ENCODE measurements at places on chromosomes 12 and 14.

- no peak for DNase-seq
Observed at GRCh38 chr14:30748343-30748742, 126.0 kb upstream of the COCH start.

DNA sequence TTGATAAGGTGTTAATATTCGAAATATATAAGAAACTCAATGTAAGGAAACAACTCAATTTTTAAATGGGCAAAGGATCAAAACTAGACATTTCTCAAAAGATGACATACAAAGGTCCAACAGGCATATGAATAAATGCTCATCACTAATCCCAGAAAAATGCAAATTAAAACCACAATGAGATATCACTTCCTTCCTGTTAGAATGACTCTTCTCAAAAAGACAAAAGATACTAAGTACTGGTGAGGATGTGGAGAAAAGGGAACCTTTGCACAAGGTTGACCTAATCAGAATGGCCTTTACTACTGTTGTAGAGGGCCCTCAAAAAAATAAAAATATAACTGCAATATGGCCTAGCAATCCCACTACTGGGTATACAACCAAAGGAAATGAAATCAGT lies 383.4 kb downstream of the KCNH5 start:
- DNase-seq: no peak

DNA sequence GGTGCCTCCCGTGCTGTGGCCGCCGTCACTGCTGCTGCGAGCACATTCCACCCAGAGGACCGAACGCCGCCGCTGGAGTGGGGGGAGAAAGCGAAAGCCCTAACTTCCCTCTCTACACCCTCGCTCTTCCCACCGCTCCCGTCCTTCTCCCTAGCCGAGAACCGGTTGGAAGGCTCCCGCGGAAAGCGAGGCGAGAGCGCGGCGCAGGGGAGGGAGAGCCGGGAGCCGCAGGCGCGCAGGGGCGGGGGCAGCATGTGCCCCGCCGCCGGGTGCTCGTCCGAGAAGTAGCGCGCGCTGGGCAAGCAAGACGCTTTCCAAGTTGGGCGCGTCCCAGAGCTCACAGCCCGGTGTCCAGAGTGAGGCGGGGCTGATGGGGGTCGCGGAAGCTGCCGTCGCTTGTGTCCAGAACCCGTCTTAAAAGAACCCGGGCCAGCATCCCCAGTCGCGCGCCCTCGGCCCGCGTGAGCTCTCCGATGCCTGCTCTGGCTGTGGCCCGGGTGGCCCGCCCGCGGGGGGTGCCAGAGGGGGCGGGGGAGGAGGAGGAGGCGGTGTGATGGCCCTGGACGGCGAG lies at the start of gene TRHDE:
Gene TRHDE (plus strand): TSS at position 280 of the 571 bp plus-strand sequence. CDS start 274 bp downstream, at position 554.
- DNase-seq: no peak

DNA sequence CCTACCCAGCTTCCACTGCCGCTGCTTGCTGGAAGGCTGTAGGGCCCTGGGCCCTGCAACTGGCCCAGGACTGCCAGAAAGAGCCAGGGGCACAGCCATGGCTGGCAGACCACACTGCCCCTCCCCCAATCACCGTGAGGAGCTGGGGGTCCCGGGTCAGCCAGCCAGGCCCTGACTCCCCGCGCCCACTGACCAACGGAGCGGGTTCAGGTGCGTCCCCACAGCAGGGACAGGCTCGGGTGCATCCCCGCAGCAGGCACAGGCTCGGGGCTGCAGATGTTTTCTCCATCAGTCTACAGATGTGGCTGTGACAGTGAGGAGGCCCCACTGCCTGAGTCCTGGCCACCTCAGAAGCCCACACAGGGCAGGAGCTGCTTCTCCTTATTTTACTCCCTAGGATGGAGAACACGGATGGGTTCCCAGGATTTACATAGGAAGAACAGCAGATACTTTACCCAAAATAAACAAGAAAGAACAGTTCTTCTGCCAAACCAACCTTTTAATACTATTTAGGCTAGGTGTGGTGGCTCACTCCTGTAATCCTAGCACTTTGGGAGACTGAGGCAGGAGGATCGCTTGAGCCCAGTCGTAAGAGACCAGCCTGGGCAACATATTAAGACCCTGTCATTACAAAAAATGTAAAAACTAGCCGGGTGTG lies 61.1 kb downstream of the TESC start:
- no peak for DNase-seq

DNA sequence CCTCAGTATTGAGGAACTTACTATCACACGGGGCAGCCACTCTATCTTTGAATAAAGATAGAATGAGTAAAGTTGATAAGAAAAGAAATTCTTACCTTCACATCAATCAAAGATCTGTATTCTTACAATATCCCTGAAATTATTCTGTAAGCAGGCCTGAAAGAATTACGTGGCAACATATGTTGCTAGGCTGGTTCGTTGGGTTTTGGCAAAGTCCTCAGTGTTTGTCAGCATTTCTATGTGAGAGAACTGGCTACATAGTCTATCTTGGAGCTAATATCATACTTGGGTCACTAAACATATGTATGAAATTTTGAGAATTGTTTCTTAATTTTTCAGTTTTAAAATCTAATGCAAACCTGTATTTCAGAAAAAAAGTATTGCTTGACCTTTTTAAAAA lies 412.2 kb upstream of the GARIN6 start:
- DNase-seq: no peak

DNA sequence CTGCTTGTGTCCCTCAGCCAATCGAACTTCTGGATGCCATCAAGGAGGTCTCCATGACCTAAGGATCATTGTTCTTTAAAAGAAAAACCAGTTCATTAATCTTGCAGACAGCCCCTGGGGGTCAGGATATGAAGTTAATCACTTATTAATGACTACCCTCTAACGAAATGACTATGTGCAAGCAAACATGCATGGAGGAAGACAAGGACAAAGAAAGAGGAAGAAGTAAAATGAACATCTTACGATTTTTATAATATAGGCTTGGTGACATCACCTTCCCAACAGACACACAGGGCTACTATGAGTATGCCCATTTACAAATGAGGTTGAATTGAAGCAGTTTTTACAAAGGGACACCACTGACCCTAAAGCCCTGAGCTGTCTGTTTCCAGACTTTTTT lies 111.1 kb upstream of the AMIGO2 start:
- DNase-seq: no peak

DNA sequence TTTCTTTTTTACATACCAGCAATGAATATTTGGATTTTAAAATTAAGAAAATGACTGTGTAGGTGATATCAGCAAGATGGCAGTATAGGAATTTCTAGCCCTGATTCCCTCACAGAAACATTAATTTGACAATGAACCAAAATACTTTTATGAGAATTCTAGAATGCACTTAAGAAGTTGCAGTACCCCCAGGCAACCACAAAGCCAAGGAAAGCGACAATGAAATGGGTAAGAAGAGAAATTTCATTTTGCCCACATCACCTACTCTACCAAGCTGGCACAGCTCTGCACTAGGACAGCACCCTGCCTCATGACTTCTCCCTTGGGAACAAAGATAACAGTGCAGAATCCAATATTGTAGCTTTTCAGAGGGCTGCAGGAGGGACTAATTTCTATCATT lies 6.6 kb downstream of the OR9K2 start:
- no peak for DNase-seq

DNA sequence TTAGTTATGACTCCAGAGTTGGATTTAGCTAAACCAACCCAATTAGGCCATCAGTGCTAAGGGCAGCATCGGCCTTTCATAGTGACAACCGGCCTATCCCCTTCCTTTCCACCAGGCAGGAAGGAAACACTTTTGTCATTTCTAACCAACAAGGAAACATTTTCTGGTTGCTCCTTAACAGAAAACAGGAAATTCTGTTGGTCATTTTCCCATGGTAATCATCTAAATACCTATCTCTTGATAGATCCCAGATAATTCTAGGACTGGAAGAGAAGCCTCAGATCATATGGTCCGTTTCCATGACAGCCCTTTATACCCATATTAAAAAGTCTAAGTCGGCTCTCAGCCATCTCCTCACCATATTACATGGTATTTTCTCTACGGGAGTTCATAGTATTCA lies 79.2 kb upstream of the USP44 start:
- no peak for DNase-seq

GRCh38 chr12:122021193-122021821 lies 377 bp upstream of the BCL7A start:
- no peak for DNase-seq

- DNase-seq: no peak
Observed at GRCh38 chr12:17818931-17819330, 271.1 kb downstream of the RERGL start.

GRCh38 chr12:10454531-10454930 lies 1.4 kb upstream of the KLRC1 start:
- no peak for DNase-seq

DNA sequence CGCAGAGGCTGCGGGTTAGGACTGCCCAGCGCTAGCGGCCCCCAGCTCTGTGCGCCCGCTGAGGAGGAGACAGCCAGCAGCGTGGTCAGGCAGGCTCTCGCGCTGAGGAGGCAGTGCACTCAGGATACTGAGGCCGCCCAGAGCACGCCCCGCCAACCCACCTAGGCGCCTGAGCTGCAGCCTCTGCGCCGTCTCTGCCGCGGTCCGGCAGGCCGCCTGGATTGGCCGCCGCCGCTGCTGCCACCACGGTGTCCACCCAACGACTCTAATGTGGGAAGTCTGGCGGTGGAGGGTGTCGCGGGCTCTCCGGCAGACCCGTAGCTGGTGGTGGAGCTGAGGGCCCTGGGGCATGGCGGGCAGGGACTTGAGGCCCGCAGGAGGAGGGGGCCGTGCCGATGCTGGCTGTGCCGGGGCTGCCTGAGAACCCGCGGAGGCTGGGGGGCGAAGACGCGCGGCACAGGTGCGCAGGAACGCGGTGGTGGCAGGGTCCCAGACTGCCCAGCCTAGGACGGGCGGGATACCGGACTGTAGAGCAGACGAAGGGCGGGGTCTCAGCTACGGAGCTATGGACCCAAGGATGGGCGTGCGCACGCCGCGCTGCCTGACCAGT lies 69.9 kb downstream of the ASCL4 start:
- no peak for DNase-seq

GRCh38 chr14:21308132-21308478 lies 28.2 kb downstream of the RPGRIP1 start:
- no peak for DNase-seq

DNA sequence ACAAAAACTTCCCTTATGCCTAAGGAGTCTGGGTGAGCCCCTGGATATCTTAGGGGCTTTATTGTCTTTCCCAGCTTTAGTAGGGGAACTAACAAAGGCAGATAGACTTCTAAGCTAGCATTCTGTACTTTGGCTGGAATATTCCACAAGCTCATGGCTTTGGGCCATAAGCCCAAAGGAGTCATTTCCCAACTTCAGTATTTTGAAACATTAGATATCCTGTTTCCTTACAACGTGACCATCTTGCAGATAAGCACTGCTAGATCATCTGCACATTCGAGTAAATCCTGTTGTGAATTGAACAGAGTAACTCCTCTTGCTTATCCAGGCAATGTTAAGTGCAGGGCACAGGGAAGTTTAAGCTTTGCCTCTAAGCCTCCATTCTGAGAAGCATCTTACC lies 70.6 kb upstream of the ACTN1 start:
- no peak for DNase-seq

- no peak for DNase-seq
Observed at GRCh38 chr14:102584871-102585869, 7.3 kb upstream of the RCOR1 start.

GRCh38 chr14:71444030-71444822 lies 488.0 kb upstream of the RGS6 start:
- no peak for DNase-seq

DNA sequence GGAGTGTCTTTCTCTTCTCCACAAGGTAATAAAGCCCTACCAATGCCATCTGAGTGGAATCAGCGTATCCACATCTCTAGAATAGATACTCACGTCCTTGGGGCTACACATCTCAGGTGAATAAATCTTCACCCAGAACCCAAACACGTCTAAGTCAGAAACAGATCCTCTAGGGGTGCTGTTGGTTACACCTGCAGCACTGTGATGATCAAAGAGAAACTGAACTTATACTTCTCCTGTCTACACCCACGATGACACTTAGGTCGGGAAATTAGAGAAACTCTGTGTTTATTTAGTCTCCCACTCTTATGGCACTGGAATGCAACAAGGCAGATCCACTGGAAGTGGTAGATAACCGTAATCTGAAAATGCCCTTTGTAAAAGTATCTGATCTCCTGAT lies 46.2 kb downstream of the WIF1 start:
- DNase-seq: no peak

- no peak for DNase-seq
Observed at GRCh38 chr14:88026890-88027289, 22.0 kb downstream of the GPR65 start.

DNA sequence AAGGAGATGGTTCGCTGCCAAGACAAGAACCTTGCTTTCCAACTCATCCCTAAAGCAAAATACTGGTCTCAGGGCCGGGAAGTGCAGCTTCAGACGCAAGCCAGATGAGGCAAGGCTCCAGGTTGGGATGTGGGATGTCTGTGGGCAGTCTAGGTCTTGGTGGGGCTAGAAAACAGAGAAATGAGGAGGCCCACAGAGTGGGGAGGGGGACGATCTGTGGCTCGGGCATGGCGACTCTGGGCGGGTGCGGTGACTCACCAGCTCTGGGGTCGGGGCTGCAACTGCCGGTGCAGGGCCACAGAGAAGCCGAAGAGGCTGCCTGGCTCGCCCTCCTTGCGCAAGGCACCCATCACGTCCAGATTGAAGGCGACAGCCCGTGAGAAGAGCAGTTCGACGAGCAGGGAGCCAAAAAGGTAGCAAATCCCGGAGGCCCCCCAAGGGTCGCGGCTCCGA lies 459 bp downstream of the ITGA7 start:
- no peak for DNase-seq

DNA sequence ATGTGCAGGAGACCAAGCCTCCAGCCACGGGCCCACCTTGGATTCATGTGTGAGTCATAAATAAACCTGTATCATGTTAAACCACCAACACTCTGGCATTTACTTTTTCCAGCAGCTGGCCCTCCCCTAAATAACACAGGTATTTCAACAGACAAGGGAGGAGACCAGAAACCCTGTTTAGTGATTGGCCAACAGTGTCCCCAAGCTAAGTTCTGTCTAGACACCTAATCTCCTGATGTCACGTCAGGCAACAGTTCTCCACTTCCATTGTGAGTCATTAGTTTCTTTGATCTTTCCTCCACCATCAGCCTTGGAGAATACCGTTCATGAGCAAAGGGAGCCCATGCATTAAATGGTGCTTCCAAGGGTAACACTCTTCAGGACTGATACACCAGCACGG lies 196.9 kb downstream of the TMEM132C start:
- no peak for DNase-seq

DNA sequence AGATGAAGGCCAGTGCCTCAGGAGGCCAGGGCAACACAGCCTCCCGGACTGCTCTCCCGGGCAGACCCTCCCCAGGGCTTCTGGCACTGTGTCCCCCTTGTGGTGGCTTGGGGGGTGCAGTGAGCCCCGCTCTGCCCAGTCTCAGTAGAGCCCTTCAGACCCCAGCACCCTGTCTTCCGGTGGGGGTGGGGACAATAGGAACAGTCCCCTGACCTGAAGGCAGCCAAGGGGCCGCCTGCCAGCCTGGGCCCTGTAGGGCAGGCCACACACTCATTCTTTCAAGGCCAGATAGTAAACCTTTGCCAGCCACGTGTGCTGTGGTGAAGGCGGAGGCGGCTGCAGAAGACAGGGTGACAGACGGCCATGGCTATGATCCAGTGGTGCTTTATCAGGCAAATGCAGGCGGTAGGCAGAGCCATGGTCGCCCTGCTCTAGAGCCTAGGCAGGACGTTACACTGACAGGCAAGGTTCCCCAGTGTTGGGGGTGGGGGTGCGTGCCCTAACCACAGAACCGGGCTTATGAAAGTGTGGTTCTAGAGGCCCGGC lies 15.0 kb downstream of the ZFYVE21 start:
- DNase-seq: no peak

- no peak for DNase-seq
Observed at GRCh38 chr14:54813081-54813480, 89.5 kb downstream of the GCH1 start.

- no peak for DNase-seq
Observed at GRCh38 chr14:105627701-105628100, 101.3 kb downstream of the TMEM121 start.

Data from stimulated activated CD4-positive, alpha-beta T cell treated with anti-CD3 and anti-CD28 coated beads, Interleukin-4, amount 100 ng/mL, for 48 hours (primary cell).